ENCODE measurements at places on chromosomes 4 and X.

DNA sequence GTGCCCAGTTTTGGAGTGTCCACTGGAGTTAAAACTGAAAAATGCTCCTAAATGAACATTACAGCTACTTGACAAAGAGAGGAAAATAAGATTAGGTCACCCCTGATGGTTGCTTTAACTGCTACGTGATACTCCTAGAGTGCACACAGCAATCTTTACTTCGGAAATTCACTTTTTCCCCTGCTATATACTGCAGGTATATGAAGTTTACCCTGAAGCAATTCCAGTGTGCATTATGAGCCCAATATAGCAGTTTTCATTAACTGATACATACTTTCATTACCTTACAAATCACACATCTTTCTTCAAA, 773 bp upstream of the ZNF827 start:
- no peak for DNase-seq

DNA sequence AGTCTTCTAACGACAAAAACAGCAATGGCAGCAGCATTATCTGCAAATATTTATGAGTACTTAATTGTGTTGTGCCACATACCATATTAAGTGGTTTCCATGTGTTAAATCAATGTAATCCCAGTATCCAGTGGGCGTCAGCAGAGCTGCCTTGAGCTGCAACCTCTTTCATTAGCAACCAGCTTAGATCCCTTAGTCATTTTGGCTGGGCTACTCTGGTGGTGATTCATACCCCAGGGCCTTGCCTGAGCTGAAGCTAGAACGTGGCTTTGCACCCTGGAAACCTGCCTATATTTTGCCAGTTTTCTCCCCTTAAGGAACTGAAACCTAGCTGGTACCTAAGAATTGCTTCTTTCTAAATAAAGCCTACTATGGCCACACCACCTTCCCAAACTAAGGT, 474.3 kb upstream of the FTHL17 start:
- DNase-seq = no peak

DNA sequence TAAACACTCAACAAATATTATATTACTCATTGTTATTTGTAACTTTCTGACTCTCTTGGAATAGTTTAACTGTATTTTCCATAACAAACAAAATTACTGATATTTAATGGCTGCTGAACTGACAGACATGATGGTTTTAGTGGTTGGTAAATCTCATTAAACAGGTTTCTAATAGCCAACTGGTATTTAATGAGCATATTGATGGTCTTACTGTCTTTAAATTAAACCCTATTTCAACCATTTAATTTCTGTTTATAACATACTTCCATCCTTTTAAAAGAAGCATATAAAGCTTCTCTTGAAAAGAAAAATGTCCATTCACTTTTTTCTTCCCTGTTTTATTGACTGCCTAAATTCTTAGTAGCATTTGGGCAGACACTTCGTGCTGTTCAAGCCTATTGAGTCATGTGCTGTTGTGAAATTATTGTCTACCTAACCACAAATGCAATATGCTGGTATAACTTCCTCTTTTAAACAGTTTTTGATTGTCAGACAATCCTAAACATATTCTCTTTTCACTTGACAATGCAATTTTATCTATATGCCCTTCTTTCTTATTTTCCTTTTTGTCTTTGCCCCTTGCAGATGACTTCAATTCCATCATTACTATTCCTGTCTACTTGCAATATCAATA, 163.9 kb upstream of the SLC7A11 start:
- no peak for DNase-seq

DNA sequence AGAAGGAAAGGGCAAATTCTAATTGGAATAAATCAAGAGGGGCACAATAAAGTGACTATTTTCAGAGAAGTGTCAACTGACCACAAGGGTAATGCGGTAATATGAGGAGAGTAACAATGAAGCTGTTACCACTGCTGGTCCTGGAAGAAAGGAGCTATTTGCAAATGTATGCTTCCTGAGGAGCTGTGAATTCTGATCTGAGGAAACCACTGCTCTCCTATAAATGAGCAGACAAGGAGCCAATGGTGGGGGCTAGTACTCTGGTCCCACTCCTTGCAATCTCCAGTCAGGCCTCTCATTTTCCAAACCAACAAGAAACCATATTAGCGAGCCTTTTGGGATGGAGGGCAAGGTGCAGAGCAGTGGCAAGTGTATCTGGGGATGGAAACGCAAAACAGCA, 770.2 kb downstream of the FSTL5 start:
- DNase-seq = no peak

DNA sequence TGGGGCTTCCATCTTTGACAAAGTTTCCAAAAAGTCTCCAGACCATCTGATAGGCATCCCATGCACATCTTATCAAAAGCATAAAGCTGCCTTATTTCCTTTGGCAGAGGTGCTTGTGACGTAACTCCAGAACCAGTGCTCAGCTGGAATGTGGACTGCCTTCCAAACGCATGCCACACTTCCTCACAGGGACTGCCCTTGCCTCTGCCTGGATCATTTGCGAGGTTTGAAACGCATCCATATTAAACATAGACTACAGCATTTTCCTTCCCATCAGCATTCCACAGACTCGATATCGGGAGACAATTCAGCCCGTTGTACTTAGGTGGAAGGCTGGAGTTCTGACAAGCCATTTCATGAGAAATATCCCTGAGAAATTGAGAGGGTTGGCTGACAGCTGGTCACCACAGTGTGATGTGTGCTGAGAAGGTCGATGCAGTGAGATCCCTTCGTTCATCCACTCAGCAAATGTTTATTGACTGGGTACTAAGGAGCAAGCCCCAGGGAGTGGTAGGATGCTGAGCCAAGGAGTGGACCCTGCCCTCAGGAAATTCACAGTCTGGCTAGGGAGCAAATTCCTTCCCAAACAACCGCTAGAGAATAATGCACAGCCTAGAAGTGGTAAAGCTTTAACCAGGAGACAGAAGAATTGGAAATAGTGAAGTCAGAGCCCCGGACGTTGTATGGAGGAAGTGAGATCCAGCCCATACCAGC, 376.0 kb downstream of the BCOR start:
- no peak for DNase-seq

- peak; percentile 29 for DNase-seq
Measured at GRCh38 chrX:118115953-118116712, 477 bp downstream of the KLHL13 start.

GRCh38 chrX:103830848-103831247, 1.2 kb downstream of the RAB9B start:
- no peak for DNase-seq

- DNase-seq = no peak
Measured at GRCh38 chrX:49271341-49271740, 1.7 kb downstream of the PPP1R3F start.

DNA sequence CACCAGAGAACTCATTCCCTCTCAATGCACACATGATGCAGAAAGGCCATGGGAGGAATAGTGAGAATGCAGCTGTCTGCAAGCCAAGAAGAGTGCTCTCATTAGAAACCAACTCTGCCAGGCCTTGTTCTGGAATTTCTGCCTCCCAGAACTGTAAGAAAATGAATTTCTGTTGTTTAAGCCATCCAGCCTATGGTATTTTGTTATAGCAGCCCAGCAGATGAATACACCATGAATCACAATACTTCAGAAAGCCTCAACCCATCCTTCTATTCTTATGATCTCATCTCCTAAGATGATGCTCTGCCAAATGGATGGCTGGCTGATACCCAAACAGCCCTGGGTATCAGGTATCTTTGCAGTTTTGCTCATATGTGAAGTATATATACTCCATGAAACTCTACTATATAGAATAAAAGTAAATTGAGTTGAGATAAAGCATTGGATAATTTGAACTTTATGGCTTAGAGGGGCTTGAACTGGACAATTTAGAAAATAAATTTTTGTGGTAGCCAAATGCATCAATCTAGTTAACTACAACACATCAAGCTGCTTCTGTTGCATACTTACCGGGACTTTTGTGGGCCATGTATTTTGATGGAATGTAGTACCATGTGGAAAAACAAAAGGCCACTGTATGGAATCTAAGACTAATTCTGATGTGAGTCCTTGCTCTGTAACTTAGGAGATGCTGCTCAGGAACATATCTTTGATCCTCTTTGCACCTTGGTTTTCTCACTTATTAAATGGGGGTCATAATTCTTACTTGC, 245.9 kb downstream of the HS3ST1 start:
- DNase-seq = no peak

DNA sequence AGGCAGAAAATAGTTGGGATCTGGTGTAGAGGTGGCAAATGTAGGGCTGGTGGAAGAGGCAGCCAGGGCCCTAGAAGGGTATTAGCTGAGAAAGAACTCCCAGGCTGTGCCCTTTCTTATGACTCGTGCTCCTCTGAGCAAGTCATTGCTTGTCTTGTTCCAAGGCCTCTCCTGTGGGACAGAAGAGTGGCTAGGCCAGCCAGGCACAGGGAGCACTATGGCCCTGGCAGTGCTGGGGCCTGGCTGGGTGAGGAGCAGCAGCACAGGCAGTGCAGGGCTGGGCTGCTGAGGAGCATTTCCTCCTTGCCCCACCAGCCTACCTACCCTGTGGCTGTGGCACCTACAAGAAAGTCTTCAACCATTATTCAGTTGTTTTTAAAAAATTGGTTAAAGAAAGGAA, 298.5 kb upstream of the NR3C2 start:
- DNase-seq = no peak

- no peak for DNase-seq
Measured at GRCh38 chr4:143260750-143261149, 75.9 kb upstream of the GAB1 start.

- DNase-seq = no peak
Measured at GRCh38 chr4:111847296-111848008, 297.8 kb upstream of the FAM241A start.

DNA sequence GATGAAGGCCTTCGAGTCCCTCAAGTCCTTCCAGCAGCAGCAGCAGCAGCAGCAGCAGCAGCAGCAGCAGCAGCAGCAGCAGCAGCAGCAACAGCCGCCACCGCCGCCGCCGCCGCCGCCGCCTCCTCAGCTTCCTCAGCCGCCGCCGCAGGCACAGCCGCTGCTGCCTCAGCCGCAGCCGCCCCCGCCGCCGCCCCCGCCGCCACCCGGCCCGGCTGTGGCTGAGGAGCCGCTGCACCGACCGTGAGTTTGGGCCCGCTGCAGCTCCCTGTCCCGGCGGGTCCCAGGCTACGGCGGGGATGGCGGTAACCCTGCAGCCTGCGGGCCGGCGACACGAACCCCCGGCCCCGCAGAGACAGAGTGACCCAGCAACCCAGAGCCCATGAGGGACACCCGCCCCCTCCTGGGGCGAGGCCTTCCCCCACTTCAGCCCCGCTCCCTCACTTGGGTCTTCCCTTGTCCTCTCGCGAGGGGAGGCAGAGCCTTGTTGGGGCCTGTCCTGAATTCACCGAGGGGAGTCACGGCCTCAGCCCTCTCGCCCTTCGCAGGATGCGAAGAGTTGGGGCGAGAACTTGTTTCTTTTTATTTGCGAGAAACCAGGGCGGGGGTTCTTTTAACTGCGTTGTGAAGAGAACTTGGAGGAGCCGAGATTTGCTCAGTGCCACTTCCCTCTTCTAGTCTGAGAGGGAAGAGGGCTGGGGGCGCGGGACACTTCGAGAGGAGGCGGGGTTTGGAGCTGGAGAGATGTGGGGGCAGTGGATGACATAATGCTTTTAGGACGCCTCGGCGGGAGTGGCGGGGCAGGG, 568 bp downstream of the HTT start:
- peak; percentile 68 for DNase-seq

GRCh38 chr4:100891808-100892207, 374.0 kb upstream of the EMCN start:
- no peak for DNase-seq

DNA sequence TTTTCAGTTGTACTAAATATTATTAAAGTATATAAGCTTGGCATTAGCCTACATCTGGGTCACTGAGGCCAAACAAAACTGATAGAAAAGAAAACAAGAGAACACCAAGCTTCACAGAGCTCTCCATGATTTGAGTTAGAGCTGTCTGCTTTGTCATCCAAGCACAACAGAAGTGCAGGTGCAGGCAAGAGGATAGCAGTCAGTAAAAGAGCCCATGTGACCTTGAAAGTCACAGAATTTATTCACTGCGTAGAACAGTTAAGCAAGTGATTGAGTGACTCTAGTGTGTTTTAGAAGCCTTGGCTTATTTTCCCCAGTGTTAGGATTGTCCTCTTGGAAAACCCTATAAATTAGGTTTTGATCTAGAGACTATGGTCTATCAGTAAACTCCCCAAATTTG, 49.4 kb upstream of the PRDM5 start:
- no peak for DNase-seq

DNA sequence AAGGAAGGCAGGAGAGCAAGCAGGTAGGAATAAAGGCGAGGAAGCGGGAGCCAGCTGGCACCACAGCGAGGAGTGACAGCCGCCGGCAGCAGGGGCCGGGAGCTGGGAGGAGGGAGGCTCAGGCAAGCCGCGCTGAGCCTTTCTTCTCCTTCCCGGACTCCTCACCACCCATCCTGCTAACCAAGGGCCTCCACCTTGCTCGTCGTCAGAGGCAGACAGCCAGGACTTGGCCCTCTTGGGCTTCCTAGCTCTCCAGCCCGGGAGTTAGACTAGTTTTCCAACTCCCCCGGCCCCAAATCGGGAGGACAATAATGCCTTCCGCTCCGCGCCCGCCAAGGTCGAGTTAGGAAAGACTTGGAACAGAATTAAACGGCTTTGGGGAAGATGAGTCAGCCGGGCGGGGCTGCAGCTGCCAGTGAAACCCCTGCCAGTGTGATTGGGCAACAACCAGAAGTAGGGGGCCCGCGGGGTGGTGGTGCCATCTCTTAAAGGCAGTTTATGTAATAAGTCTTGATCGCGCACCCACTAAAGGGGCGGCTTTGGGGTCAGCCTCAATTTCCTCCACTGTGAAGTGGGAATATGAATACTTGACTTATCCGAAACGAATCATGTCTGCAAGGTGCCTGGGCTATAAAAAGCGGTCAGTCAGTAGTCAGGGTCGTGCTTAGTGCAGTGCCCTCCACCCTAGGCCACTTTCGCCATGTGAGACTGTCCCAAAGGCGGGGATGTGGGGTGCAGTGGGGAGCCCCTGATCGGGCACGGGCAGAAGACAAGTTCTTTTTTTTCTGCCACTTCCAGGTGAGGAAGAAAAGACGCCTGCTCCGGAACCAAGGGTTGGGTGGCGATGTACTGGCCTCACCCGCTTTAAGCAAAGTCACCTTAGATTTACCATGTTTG, 6.7 kb upstream of the HSD17B10 start:
- DNase-seq = peak; percentile 59

- no peak for DNase-seq
Measured at GRCh38 chr4:122946142-122946541, 23.7 kb upstream of the NUDT6 start.

- DNase-seq = peak; percentile 53
Measured at GRCh38 chr4:127400731-127401346, 231.9 kb upstream of the INTU start.

GRCh38 chrX:2714551-2714950, 23.5 kb downstream of the CD99 start:
- no peak for DNase-seq

- no peak for DNase-seq
Measured at GRCh38 chrX:16797358-16797757, 11.1 kb downstream of the TXLNG start.

DNA sequence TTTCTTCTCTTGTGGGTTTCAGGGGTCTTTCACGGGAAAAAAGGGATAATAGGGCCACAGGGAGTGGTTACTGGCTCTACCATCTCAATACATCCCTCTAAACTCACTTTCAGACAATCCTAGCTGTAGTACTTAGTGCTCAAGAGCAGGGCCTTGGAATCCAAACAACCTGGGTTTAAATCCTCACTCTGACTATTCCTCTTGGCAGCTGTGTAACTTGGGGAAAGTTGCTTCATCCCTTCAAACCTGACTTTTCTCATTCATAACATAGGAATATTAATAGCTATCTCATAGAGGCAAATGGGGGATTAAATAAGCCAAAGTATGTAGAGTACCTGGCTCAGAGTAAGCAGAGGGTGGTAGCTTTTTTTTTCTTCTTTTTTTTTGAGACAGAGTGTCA, 32.4 kb downstream of the CCNG2 start:
- DNase-seq = no peak
